ENCODE measurements at places on chromosomes 1 and 21. TPM values are rescaled to one million over a fixed set of nuclear protein-coding genes. Genes with fewer than 3 reads are reported as not detected.

The MAP10 gene
- total RNA-seq, result 0.65 TPM

The FNDC10 gene
- 0.65 TPM for total RNA-seq

The AMY2B gene
- total RNA-seq, result 2.9 TPM

The ZNF683 gene
- not detected for total RNA-seq

The PTAFR gene
- 0.09 TPM for total RNA-seq

The FLG2 gene
- not detected for total RNA-seq

The UMODL1 gene
- total RNA-seq, result not detected

The EPB41 gene
- total RNA-seq, result 29.6 TPM

The DENND1B gene
- total RNA-seq, result 4.4 TPM

The CTSE gene
- total RNA-seq, result not detected

The VASH2 gene
- total RNA-seq, result under 0.01 TPM

The RHOU gene
- 33.5 TPM for total RNA-seq

The RAB25 gene
- total RNA-seq, result not detected

The SIK1 gene
- total RNA-seq, result 0.98 TPM
